ENCODE measurements at places on chromosomes 12 and 14.
A peak's percentile ranks its signal among the peaks of the same experiment; 100 is the strongest.

GRCh38 chr12:119229837-119230236, 51.1 kb downstream of the HSPB8 start:
- no peak for DNase-seq

- no peak for DNase-seq
Measured at GRCh38 chr12:106446419-106447092, 89.0 kb downstream of the POLR3B start.

DNA sequence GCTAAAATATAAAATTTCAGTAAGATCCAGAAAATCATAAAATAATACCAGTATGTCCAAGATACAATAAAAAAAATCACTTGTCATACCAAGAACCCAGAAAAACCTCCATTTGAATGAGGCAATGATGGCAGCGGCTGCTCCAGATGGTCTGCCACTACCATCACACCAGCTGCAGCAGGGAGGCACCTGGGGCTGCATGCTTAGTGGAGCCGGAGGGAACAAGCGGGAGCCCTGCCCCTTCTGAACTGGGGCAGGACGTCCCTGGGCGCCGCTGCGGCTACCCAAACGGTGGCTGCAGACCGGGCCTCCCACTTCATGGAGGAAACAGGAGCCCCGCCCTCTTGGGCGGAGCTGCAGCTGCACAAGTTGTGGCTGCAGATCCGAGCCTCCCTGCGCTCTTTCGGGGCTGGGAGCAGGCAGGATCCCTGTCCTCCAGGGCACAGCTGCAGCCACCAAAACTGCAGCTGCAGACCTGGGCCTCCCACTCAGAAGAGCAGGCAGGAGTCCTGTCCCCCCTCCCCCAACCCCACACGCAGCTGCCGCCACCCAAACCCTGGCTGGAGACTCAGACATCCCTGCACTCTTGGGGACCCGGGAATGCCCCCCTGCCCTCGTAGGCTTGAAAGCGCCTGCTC, 36.1 kb upstream of the OR5AU1 start:
- DNase-seq: peak; percentile 59

- no peak for DNase-seq
Measured at GRCh38 chr12:84161296-84161695, 751.3 kb downstream of the SLC6A15 start.

DNA sequence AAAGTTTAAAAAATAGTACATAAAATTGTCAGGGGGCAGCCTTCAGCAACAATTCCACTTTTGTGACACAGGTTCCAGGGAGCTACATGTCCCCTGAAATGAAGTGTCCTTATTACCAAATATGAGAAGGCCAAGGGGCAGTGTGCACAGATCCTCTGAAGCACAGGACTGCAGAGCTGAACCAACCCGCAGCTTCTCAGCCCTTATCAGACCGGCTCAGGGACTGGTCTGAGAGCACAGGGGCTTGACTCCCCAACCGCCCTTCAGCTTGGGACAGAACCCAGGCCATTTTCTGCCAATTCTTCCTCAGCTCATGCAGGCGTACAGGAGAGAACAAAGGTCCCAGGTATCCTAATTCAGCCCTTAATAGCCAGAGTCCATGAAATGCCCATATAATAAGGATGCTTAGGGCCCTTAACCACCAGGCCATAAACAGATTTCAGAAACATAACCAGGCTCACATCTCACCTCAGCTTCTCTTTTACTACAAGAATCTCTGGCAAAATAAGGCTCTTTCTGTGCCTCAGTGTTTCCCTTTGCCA, 221.3 kb downstream of the ANO2 start:
- DNase-seq: no peak

- DNase-seq: no peak
Measured at GRCh38 chr12:39442831-39443080, 164 bp downstream of the KIF21A start.

- no peak for DNase-seq
Measured at GRCh38 chr14:55126932-55127459, 2.1 kb upstream of the LGALS3 start.

GRCh38 chr12:86903159-86903558, 647.0 kb upstream of the MGAT4C start:
- no peak for DNase-seq

DNA sequence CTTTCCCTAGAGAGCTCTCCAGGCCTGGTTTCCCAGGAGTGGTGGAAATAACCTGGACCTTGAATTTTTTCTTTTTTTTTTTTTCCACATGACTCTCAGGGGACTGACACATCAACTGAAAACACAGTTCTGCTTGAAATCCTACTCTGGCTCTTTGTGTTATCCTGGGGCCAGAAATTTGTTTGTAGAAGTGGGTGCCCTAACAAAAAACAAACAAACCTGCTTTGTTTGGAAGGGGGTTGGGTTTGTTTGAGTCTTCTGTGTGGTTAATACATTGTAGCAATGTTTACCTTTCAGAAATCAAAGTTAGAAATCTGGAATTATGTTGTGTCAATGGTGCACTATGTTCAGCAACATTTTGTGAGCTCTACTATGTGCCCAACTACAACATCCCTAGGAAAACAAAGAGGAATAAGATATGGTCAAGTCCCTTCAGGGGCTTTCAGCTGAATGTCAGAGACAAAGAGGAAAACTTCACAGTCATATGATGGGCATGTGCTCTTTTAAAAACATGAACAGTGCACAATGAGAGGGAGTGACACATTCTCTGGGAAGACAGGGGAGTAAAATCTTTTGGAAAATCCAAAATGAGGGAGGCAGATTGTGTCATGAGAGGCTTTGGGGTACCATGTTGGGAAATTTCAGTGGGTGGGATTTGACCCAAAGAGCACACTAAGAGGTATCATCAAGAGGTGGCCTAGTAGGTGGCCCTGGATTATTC, 1.5 kb upstream of the IGF1 start:
- no peak for DNase-seq

All from T-helper 9 cell (primary cell).